ENCODE measurements at places on chromosomes 7 and 10. TPM values are rescaled to one million over a fixed set of nuclear protein-coding genes. Genes with fewer than 3 reads are reported as not detected.

DNA sequence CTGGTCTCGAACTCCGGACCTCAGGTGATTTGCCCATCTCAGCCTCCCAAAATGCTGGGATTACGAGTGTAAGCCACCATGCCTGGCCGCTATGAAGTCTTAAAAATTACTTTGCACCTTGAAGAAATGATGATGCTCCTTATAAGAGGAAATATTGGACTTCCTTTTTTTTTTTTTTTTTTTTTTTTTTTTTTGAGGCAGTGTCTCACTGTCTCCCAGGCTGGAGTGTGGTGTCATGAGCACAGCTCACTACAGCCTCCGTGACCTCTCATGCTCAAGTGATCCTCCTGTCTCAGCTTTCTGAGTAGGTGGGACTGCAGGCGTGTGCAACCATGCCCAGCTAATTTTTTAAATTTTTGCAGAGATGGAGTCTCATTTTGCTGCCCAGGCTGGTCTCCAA, 65.3 kb downstream of the KMT2E start:
- DNase-seq: no peak
- H3K27me3 ChIP-seq: no peaks in the 10 kb centered on the region

GRCh38 chr10:60846173-60846572, 67.9 kb downstream of the CDK1 start:
- no peaks in the 10 kb centered on the region for H3K36me3 ChIP-seq
- H3K27ac ChIP-seq: peak overlapping the region; percentile 23
- H3K4me3 ChIP-seq: no peak overlapping the region
- DNase-seq: no peak

- peak; percentile 86 for DNase-seq
- no peaks in the 10 kb centered on the region for H3K27me3 ChIP-seq
- peaks cover 15% of the 10 kb centered on the region for H3K4me1 ChIP-seq
- no peaks in the 10 kb centered on the region for H3K36me3 ChIP-seq
Observed at GRCh38 chr10:124354411-124355382, 64.0 kb downstream of the OAT start.

- peak; percentile 40 for DNase-seq
- H3K4me3 ChIP-seq: no peak overlapping the region
- peaks cover 38% of the 10 kb centered on the region for H3K27me3 ChIP-seq
- H3K4me1 ChIP-seq: peaks cover 6% of the 10 kb centered on the region
Observed at GRCh38 chr10:49609283-49610113, 612 bp upstream of the SLC18A3 start.

The NPY4R gene
- total RNA-seq: not detected

DNA sequence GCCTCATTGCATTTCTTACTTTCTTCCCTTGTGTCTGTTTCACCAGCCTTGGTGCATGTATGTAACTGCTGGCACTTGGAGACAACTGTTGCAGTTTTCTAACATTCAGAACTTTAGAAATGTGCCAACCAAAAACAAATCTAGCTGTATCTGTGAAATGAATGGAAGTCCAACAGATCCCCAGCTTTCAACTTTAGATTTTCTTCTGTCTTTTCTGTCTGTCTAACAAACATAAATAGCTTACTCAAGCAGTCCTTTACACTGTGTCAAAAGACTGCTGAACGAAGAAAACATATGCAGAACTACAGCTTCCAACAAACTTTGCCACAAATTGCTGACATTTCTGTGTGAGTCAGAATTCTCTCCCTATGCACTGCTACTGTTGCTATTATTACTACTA, 30.9 kb downstream of the SORCS1 start:
- no peak overlapping the region for H3K27ac ChIP-seq
- no peak for DNase-seq
- no peak overlapping the region for H3K4me3 ChIP-seq
- no peaks in the 10 kb centered on the region for H3K4me1 ChIP-seq
- H3K36me3 ChIP-seq: no peaks in the 10 kb centered on the region

The ANXA8 gene
- 0.44 TPM for total RNA-seq

The PAPOLB gene
- total RNA-seq: not detected

The TEX36 gene
- total RNA-seq: not detected

The KDM7A gene
- total RNA-seq: 3.7 TPM

The ANKRD30A gene
- total RNA-seq: not detected

DNA sequence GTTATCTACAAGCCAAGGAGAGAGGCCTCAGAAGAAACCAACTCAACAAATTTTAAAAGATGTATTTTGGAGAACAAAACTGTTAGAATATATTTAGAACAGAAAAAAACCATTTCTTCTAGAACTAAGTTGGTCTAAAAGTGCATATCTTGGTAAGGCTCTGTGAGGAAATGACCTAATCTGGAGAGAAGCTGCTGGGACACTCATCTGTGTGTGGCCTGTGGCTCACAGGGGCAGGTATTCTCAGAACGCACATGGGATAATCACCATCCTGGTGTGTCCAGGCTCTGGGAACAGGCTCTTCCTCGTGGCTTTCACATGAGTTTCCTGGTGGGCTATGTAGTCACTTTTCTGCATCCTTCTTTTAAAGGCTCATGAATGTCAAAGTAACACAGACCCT, 38.1 kb upstream of the PRSS1 start:
- H3K4me1 ChIP-seq: no peaks in the 10 kb centered on the region
- H3K36me3 ChIP-seq: no peaks in the 10 kb centered on the region
- H3K4me3 ChIP-seq: no peak overlapping the region

Measured in right lobe of liver (tissue), 6 donors.